ENCODE measurements at places on chromosomes 4 and X.

DNA sequence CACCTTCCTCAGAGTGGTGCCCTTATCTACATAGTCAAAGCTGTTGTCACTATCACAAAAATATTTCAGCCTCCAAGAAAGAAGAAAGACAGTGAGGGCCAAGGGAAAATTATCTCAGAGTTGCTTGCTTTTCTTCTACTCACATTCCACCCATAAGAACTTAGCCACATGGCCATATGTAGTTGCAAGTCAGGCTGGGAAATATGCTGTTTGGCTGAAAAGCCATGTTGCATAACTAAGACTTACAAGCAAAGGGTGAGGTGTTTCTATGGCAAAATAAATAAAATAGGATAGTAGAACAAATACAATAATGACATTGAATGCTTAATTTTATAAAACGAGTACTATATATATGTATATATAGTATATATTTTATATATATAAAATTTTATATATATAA, 365.9 kb upstream of the PABPC4L start:
- no peak for DNase-seq

DNA sequence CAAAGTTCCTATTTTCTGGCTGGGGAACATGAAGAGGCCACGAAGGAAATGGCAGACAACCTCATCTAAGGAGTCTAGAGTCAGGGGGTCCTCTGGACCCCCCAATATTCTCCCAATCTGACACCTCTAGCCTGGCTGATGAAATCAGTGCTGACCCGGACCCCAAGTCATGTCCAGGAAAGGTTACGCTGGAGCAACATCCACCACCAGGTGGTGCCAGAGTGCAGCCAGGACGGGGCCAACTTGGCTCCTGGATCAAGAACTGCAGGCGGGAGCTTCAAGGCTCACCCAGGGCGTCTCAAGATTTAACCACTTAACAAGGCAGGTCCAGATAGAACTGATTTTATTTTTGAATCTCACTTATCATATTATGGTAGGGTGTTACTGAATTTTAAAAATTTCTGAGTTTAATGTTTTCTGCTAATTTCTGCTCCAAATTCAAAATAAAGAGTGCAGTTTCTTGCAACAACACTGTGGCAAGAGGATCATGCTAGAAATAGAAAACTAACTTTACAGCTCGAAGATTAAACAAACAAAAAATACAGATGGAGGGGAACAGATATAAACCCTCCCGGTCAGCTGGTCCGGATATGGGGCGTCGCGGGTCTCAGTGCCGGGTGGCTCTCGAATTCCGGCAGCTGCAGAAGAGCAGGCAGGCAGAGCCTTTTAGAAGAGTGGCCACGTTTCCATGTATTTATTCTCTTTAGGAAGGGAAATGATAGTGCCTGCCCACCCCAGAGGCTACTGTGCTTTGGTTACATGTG, 135.5 kb downstream of the AFAP1 start:
- DNase-seq = peak; percentile 76

DNA sequence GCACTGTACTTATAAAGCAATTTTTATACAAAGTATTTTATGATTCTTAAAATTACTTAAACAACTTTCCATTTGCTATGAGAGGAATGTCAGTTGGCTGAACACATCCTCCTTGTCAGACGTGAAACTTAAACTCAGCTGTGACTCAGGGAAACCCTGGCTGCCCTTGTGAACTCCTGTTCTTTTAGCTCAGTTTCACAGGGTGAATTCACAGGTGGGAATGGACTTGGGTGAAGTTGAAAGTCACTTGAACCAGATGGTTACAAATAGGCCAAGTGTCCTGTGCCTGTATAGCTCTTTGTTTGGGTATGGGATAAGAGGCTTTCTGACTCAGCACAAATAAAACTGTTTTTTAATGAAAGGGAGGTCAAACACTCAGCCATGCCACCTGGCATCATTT, 67.4 kb upstream of the FAM47B start:
- DNase-seq = no peak

DNA sequence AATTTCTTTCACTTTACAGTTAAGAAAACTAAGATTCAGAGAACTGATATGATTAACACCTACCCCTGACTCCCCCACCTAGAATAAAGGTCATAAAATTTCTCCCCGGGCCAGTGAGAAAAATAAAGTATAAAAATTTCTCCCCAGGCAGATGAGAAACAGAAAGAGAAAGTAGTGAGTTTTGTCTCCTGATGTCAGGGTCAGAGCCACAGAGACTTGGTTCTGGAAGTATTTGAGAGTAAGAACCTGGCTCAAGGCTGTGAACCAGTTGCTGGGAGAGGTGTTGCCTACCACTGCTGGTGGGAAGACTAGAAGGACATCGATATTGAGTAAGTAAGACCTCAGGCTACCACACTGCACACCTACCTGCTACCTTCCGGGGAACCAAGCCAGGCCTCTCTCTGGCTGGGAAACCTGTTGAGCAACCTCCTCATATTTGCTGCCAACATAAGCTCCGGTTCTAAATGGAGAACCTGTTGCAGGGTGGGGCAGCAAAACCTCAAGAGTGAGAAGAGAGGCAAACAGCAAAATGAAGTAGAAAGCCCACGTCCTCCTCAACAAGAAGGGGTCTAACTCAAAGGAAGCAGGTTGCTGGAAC, 104.2 kb upstream of the PUDP start:
- no peak for DNase-seq

- no peak for DNase-seq
Measured at GRCh38 chr4:153748378-153748777, 11.4 kb downstream of the RNF175 start.

GRCh38 chr4:175326796-175327195, 408.6 kb downstream of the ADAM29 start:
- DNase-seq = no peak

DNA sequence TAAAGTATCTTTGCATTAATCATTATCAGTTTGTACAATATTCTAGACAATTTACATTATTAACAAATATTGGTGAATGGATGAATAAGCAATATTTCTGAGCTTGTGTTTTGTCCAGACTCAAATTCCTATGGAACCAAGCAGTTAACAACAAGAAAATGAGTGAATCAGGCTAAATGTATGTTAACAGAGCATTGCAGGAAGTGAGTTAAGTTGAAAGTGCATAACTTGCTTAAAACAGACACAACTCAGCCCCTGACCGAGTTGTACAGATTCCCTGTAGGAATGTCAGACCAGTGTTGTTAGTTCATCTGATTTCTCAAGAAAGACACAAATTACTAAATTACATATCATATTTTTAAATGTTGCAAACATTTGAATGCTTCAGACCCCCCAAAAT, 23.7 kb upstream of the CSN1S1 start:
- DNase-seq = no peak

DNA sequence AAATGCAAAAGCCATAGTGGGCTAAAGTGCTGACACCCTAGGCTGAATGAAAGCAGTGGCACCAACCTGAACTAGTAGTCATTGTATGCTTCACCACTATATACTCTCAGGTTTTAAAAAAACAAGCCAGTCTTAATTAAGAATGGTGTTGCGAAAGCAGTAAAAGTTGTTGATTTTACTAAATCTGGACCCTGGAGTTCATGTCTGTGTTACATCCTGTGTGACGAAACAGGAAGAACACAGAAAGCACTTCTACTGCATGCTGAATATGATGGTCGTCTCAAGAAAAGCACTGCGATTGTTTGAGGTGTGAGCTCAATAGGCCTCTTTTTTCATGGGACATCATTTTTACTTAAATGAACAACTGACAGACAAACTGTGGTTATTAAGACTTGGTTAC, 24.2 kb upstream of the GDPD2 start:
- no peak for DNase-seq

DNA sequence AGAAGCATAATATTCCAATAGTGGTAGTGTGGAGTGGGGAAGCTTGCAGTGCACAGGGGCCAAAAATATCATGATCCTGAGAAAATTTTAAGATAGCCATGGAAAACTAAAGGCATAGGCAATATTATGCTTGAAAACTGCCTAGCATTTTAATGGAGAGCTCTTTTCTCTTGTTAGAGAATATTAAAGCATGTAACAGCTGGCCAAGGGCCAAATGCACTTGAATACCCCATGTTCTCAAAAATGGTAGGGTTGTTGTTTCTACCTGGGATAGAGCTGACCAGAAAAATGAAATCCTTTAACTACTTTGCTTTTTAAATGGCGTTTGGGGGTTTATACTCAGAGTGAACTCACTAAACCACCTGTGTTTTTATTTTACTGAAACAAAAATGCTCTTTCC, 739.6 kb upstream of the SLIT2 start:
- DNase-seq = no peak

- DNase-seq = no peak
Measured at GRCh38 chr4:145883101-145883694, 55.4 kb downstream of the ZNF827 start.

- no peak for DNase-seq
Measured at GRCh38 chr4:77174426-77174825, 17.4 kb downstream of the CCNG2 start.

GRCh38 chr4:14812101-14812500, 190.2 kb upstream of the CPEB2 start:
- DNase-seq = no peak

GRCh38 chr4:159305129-159305528, 202.2 kb downstream of the RAPGEF2 start:
- no peak for DNase-seq

DNA sequence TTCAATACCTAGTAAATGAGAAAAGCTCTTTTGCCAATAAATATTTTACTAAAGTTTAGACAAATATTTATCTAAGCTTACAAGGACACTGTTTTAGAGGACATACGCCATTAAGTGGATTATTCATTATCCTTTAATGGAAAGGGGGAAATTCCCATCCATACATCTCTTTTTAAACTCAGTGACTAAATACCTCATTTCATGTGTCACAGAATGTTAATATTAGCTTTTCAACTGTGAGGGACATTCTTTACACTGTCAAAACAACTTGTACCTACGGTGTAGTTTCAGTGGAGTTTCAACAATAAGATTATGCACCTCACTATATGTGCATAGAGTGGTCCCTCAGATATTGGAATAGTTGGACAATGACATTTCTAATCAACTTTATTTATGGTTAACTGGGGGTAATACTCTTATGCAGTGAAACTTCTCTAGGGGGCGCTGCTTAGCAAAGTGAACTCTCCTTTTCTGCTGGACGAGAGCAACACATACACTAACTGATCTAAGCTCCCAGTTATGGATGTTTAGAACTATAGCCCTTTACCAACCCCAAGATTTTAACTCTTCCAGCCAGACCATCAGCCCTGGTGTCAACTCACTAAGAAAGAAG, 9.7 kb downstream of the HS6ST2 start:
- DNase-seq = no peak

GRCh38 chrX:40009462-40009851, 88.3 kb downstream of the BCOR start:
- no peak for DNase-seq

DNA sequence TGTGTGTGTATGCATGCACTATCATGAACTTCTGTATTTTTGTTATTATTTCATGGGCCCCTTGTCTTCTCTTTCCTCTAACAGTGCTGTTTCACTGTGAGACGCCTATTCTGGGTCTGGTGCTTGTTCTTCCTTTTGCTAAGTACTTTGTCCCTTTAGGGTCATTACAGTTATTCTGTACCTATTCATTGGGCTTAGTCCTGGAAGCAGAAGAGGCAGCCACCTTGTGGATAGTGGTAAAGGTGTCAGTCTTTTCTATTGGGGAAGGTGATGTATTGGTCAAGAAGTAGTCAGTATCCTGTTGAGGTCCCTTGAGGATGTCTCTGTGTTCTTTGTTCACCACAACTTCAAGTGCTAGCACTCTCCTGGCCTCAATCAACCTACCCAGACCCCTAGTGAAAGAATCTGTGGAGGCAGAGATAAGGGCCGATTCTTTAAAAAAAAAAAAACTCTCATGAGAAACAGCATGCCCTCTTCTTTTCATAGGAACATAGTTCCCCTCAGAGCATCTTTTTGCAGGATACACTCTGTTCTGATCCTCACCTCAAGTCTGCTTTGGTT, 593.8 kb downstream of the SPRY1 start:
- no peak for DNase-seq

DNA sequence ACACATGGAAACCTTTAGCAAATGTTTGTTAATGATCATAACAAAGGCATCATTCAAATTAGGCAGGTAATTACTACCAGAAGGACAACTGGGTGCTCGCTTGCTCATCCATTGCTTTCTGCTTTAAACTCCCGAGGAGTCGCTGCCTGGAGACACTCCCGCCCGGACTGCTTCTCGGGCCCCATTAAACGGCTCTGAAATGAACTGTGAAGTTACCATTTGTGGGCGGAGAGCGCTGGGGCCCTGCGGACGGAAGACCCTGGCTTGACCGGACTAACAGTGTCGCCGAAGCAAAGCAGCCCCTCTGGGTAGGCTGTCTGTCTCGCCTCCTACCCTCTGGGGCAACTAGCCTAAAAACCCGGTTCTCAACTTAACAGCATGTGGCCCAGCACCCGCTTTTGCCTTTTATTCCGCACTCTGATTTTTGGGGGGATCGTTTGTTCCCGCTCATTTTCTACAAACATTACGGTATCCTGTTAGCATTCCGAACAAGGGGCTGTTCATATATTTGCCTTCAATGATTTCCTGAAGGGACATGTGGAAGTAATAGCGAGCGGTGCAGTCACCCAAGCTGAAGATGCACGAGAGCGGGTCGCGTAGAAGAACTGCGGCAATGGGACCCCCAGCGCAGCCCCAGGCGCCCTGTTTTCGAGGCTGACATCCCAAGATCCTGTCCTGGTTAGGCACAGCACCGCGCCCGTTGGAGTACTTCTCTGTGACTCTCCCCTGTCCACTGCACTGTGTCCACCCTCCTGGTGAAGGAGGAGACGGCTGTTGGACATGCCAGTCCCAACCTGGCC, 1.6 kb upstream of the PDGFRA start:
- no peak for DNase-seq

- DNase-seq = no peak
Measured at GRCh38 chr4:139253713-139254112, 26.3 kb downstream of the MGARP start.

DNA sequence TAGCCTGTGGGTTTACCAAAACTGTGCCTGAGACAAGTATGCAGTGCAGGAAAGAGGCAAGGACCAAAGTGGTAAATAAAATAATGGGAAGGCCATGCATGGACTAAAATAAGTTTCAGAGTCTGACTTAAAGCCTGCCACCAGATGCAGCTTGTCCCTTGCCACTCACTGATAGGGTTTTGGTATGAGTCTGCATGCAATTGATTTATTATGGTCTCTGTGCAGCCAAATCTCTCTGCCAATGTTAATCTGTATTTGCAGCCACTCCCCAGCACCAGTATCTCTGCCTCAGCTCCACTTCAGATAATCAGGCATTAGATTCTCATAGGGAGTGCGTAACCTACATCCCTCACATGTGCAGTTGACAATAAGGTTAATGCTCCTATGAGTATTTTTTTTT, 5.5 kb upstream of the FGF2 start:
- DNase-seq = no peak

- DNase-seq = no peak
Measured at GRCh38 chr4:162644346-162644745, 480.5 kb upstream of the FSTL5 start.
